ENCODE measurements at places on chromosomes 2 and 18.
A peak's percentile ranks its signal among the peaks of the same experiment; 100 is the strongest.

DNA sequence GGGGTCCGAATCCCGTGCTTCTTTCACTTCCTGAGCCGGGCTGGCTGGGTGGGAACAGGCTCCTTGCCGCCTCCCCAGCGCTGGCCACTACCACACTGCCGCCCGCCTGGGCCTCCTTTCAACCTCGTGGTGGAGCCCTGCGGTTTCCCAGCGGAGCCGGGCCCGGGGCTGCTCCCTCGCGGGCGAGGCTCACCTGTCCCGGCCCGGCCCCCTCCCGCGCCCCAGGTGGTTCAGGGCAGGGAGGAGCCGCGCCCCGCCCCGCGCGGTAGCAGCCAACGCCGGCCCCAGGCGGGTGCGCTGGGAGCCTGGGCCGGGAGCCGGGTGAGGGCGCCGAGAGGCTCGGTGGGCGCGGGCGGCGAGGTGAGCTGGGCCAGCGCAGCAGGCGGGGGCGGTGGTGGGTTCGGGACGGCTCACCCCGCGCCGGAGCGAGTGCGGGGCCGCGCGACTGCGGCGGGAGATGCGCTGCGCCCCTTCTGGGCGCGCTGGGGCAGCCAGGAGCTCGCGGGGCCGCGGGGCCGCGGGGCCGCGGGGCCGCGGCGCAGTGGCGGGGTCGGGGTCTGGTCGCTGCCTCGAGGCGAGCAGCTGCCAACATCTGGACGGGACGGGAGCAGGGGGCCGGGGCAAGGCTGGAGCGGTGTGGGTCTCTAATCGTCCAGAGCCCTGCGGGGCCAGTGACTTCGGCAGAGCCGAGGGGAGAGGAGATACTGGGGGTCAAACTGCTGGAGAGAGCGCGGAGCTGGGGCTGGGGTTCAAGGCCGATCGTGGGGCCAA, at the start of gene LYPD6B:
TSS of gene LYPD6B (plus strand) at position 258 of the 771 bp plus-strand sequence. CDS start 92,250 bp downstream, outside the sequence.
- DNase-seq, result no peak

DNA sequence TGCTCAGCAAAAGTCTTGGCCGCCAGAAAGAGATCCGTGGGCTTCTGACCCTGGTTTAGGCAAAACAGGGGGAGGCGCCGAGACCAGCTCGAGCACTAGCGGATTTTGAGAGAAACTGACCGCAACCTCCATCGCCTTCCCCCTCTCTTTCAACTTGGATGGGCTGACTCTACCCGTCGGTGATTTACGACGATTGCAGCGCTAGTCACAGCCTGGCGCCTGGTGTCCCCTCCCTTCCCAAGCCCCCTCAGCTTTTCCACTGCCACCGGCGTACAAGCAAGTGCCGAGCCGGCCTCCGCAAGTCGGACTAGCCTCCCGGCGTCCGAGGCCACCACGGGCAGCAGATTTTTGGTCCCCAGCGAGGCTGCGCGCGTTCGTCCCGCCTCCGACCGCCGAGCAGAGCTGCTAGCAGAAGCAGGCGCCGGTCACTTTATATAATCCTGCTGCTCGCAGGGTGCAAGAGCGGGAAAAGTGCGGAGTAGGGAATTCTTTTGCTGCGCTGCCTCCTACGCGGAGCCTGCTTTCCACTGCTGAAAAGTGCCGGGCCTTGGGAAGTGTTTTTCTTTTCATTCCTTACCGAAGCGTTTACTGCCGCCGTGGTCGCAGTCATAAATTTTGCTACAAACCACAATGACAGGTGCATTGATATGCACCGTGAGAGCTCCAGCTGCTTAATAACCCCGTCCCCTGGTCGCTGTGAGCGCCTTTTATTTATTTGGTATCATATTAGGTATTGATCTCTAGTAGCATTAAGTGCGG, 7.7 kb downstream of the HOXD3 start:
- no peak for DNase-seq

DNA sequence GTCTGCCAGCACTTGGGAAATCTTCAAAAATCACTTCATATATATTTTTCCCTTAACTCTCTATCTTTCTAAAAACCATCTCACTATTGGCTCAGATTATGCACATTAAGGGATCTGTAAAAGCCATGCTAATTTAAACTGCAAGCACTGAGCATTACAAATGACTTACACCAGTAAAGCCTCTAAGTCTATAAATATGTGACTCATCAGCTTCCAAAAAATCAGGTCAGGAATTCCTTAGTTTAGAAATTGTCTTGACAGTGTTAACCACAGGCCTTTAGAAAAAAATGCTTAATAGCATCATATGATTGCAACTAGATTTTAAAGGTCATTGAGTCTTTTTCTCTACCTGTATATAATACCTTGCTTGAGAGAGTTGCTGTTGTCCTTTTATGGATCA, 1113.6 kb upstream of the PIK3C3 start:
- no peak for DNase-seq

GRCh38 chr18:75723521-75724340, 296.2 kb upstream of the SMIM21 start:
- no peak for DNase-seq

GRCh38 chr2:54772110-54772509, 48.6 kb downstream of the EML6 start:
- DNase-seq, result no peak

DNA sequence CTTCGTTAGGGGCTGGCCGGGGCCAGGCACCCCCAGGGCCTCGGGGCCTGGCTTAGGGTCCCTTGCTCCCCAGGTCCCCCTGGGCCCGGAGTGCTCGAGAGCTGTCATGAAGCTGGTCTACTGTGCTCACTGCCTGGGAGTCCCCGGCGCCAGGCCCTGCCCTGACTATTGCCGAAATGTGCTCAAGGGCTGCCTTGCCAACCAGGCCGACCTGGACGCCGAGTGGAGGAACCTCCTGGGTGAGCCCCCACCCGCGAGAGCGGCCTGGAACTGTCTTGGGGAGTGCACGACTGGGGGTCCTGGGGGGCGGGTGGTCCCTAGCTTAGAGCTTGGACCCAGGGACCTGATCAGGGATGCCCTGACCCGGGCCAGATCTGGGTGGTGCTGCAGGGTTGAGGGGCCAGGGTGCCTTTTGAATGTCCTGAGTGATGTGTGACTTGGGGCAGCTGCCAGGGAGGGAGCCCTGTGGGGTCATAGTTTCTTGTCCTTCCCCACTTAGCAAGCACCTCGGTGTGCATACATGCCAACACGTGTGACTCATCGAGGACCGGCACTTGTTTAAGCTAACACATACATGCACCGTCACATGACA, 27.9 kb downstream of the GPC1 start:
- DNase-seq, result no peak

- no peak for DNase-seq
Measured at GRCh38 chr2:158923180-158923594, 45.3 kb upstream of the TANC1 start.

GRCh38 chr18:79117385-79117784, 48.2 kb downstream of the ATP9B start:
- DNase-seq, result no peak

DNA sequence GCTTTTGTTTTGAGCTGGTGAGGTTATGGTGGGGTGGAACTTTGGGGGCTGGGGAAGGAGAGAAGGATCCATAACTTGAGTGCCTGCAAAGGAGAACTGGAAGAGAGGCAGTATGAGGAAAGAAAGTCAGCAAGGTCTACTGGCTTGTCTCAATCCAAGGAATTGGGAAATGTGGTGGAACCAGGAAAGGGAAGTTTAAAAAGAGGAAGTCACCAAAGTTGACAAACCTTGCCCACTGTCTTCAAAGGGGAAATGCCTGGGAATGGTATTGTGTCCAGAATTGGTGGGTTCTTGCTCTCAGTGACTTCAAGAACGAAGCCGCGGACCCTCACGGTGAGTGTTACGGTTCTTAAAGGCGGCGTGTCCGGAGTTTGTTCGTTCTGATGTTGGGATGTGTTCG, 304.1 kb upstream of the FAM98A start:
- peak; percentile 52 for DNase-seq

DNA sequence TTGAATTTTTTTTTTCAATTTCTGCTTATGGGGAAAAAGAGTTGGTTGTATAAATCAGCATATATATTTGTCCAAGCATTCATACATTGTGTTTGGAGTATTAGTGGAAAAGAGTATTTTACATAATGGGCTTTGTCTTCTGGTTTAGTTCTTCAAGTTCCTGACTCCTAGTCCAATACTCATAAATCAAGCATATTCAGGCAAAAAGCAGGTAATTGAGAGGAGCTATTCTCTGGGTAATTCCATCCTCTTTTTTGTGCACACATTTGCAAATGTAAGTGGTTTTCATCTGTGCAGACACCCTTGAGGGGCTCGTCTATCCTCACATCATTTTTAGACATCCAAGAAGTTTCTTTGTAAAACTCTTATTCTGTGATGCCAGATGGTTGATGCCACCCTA, 337.2 kb downstream of the ARHGAP15 start:
- DNase-seq, result no peak

DNA sequence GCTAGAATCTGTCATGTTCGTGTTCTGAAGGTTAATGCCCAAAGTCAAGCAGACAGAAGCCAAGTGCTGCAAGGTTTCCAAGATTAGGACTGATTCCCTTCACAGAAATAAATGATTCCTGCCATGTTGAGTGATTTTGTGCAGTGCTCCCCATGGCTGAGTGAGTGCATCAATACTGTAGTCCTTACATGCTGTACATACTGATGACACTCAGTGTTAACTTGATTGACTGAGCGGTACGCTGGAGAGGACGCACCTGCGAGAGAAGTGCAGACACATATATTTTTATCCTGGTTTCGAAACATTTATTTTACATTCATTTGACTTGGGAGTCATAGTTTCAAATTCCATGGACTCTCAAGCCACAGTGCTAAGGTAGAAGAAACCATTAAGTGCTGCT, 92.0 kb downstream of the ASXL3 start:
- DNase-seq, result no peak

GRCh38 chr2:2836343-2837070, 505.4 kb upstream of the MYT1L start:
- no peak for DNase-seq

GRCh38 chr2:25566094-25566493, 107.3 kb downstream of the DTNB start:
- no peak for DNase-seq

DNA sequence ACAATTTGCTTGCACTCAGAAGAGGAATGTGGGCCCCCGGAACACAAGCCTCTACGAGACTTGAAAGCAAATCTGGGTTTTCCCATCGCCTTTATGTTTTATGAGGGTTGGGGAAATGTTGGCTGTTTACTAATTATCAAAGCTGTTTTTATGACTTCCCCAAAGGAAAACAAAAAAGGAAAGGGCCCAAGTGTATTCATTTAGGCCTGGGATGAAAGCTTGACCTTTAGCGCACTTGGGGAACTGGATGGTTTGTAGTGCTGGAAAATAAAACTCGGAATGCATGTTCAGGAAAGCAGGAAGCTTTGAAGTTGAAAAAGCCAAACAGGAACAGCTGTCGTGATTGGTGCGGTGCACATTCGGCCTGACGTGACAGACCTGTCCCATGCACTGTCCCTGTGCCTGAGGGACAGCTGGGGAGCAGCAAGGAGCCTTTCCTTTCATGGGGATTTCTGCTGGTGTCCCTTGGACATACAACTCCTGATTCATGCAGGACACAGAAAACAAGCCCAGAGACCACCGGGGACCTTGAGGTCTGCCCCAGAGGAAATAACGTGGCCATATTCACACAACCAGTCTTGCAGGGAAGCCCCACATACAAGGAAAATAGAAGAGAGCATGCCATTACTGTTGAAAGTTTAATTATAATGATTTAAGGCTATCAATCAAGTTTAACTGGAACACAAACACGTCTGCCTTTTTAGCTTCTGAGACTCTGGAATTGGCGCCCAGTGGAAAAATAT, 169.7 kb upstream of the APCDD1 start:
- DNase-seq, result peak; percentile 36

- DNase-seq, result no peak
Measured at GRCh38 chr2:200411831-200412230, 98.0 kb downstream of the KCTD18 start.

- DNase-seq, result no peak
Measured at GRCh38 chr2:130354139-130354428, 1.8 kb upstream of the PTPN18 start.

DNA sequence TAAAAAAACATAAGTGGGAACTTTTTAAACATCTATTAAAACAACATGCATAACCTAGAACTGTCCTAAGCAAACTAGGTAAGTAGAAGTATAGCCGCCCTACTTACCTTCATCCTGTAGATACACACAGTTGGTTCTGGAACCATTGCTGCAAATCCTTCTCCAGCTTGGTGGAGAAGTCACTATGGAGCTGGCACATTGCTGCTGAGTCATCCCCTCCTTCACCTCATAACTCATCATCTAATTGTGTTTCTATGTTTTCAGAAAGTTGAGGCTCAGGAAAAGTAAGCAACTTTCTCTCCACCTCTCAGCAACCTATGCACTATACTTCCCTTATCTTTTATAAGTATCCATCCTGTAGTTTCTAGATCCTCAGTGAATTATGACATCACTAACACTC, 269.8 kb upstream of the MMADHC start:
- DNase-seq, result no peak

- no peak for DNase-seq
Measured at GRCh38 chr2:131369954-131370353, 6.0 kb upstream of the RAB6D start.

DNA sequence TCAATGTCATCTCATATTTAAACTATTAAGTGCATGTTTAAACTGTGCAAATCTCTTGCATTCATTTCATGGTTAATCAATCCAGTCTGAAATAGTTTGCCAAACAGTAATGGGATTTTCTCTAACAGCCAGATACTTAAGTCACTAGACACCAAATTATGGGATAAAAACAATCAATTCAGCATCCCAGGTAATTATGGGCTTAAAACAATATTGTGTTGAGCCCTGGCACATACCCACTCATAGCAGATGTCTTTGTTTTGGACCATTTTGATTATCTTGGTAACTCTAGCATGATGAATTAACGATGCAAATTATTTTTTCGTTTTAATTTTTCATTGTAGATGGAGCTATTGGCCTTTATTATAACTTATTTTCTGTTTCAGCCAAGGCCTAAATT, 118.5 kb upstream of the CD302 start:
- no peak for DNase-seq

DNA sequence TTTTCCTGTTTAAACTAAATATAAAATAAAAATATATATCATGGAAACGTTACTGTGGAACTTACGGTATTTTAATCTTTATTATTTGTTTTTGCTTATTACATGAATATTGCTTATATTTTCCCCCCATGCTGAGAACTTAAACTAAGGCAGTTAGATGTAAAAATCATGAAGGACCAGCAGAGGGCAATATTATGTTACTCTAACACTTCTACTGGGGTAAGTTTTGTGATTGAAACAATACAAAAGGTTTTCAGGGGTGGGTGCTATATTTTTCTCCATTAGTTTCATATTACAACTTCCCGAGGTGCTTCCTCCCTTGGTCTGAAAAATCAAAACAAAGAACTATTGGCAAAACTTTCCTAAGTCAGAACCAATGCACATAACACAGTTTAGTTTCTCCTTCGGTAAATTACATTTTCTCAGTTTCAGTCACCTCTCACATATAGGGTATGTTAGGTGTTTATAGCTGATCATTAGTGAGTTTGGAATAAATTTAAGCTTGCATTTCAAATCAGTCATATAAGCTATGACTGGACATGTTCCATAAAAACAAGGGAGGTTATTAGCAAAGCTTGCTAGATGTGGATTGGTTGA, 54.8 kb downstream of the ZNF407 start:
- peak; percentile 81 for DNase-seq

- no peak for DNase-seq
Measured at GRCh38 chr2:69184224-69184623, 171.2 kb downstream of the ANTXR1 start.

All from Kasumi-1 (cell line).